ENCODE measurements at places on chromosomes 11 and 22.

GRCh38 chr11:22624742-22625447, 728 bp downstream of the FANCF start:
- peak; percentile 92 for DNase-seq

GRCh38 chr11:35144136-35144741, 5.3 kb downstream of the CD44 start:
- DNase-seq: no peak

GRCh38 chr11:4695442-4695841, 2.2 kb downstream of the OR51E2 start:
- no peak for DNase-seq

- no peak for DNase-seq
These were observed 10.4 kb downstream of the SULT4A1 start for GRCh38 chr22:43851979-43852307.

DNA sequence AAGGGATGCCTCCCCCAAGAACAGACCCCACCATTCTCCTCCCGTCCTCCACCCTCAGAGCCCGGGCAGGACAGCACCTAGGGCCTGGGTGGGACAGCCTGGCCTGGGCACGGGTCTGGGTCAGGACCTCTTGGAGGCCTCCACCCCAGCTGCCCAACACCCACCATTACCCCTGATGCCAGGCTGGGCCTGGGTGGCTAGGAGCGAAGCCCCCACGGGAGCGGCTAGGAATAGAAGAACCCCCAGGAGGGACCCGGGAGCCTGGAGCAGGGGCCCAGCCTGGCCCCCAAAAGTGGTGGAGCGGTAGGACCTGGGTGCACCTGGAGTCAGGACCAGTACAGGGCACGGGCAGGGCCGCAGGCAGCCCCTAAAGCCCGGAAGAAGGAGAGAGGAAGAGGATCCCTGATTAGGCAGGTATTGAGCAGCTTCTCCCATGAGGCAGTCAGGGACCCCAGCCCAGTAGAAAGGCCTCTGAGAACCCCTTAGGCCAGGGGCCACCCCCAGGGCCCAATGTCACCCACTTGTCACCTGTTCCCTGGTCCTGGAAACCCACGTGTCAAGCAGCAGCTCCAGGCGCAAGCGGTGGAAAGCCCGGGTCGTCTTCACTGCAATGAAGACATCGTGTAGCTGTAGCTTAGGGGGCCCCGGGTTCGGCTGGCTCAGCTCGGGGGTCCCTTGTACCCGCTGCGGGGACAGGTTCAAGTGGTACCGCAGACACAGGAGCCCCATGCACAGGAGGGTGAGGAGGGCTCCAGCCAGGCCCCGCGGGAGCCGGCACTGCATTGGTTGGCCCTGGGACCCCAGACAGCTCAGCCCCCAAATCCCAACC, 575 bp downstream of the MFNG start:
- DNase-seq: peak; percentile 13

DNA sequence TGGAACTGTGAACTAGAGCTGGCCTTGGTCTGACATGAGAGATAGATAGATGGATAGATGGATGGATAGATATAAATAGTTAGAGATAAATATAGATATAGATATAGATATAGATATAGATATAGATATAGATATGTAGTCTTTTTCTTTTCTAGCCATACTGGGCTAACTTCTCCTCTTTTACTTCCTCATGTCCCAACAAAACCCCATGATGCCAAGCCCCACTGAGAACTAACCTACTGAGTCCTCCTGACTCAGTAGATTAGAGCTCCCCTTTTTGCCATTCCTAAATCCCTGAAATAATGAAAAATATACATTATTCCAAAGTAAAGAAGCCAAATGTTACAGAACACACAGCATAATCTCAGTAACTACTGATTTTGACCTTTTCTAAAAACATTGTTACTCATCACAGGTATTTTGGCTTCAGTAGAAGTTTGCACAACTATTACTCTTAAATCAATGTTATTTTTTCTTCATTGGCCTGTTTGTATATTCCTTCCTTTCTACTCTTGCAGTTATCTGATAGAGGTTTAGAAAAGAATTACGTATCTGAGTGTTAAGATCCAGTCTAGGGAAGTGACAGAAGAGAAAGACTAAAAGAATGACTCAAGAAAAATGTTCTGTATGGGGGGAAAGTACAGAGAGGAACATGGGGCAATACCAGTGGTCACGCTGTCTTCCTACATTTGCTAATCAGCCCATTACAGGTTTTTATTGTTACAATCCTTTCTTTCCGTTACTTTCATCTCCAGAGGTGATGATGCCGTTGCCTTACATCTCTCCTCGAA, 6.0 kb upstream of the OR10D3 start:
- no peak for DNase-seq

GRCh38 chr11:59668188-59668949, 468 bp downstream of the PATL1 start:
- peak; percentile 65 for DNase-seq

- DNase-seq: no peak
These were observed 1.3 kb upstream of the WNT7B start for GRCh38 chr22:45978275-45978713.

GRCh38 chr22:37197451-37198257, 9.6 kb upstream of the C1QTNF6 start:
- peak; percentile 33 for DNase-seq

DNA sequence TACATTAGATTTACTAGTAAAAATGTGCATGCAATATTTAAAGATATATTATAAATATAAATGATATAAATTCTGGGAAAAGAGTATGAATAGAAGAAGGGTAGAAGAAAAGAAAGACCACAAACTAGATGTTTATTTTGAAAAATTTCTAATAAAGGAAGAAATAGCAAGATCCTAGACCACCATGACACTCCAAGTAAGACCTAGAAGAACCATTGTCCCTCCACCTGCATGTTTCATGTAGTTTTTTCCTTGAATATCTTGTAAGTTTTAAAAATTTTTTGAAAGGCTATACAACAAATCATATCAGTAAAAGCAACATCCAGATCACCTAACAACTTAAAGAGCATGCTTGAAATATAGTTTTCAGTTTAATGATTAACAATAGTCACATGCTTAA, 46.8 kb downstream of the ARHGAP32 start:
- DNase-seq: peak; percentile 47

DNA sequence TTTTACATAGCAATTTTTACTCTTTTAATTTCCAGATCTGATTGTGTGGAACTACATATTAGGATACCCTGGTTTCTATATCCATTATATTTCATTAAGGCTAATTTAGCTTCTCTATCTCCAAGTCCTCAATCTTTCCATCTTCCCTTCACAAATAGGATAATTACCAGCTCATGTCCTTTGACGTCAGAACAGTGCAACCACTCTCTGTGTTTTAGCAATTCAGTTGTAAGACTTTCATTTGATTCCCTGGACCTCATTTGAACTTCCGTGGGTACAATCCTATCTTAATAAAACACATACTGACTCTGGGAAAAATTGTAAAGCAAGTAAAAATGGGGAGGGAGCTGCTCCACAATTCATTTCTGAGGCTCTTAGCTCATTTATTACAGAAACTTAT, 52.8 kb downstream of the FAM76B start:
- no peak for DNase-seq

- no peak for DNase-seq
These were observed 8.7 kb upstream of the ACCS start for GRCh38 chr11:44057340-44057739.

- DNase-seq: no peak
These were observed 92.3 kb downstream of the GAB2 start for GRCh38 chr11:78325274-78325781.

GRCh38 chr22:43439368-43440103, 27.7 kb downstream of the MPPED1 start:
- no peak for DNase-seq

- DNase-seq: no peak
These were observed 182.2 kb downstream of the IGLL1 start for GRCh38 chr22:23397613-23398567.

GRCh38 chr22:42869463-42869862, 12.4 kb upstream of the ARFGAP3 start:
- no peak for DNase-seq

DNA sequence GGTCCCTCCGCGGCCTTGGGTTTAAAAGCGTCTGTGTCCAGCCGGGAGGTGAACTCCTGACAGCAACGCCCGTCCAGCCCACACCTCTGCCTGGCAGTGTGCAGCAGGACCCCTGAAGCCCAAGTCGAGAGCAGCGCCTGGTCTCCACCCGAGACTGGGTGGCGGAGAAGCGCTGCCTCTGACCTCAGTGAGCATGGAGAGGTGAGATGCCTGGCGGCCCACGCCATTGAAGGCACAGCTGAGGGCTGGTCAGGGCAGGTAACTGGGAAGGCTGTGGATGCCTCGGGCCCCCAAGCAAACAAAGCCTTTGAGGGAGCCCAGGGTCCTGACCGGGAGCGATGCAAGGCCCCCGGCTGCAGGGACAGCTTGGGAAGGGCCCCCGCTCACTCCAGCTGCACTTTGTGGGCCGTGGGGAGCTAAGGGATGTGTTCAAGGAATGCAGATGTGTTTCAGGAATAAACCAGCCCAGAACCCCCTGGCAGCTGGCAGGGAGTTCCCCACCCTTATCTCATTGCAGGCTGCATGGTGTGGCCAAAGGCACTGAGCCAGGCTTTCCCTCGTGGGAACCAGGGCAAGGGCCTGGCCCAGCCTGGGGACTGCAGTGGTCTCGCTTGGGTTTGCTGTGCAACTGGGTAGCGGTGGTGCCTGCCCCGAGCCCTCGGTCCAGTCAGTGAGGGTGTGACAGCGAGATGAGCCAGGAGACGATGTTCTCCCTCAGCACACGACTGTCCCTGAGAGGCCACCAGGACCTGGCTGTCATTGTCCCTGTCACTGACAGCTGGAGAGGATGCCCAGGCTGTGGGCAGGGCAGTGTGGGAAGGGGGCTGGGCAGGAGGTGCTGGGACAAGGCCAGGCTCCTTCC, 92.5 kb downstream of the WNT7B start:
- peak; percentile 31 for DNase-seq

- peak; percentile 52 for DNase-seq
These were observed 75.5 kb downstream of the PACSIN2 start for GRCh38 chr22:42939451-42939881.

GRCh38 chr22:39530692-39531331, 1.7 kb downstream of the RPS19BP1 start:
- DNase-seq: peak; percentile 66

DNA sequence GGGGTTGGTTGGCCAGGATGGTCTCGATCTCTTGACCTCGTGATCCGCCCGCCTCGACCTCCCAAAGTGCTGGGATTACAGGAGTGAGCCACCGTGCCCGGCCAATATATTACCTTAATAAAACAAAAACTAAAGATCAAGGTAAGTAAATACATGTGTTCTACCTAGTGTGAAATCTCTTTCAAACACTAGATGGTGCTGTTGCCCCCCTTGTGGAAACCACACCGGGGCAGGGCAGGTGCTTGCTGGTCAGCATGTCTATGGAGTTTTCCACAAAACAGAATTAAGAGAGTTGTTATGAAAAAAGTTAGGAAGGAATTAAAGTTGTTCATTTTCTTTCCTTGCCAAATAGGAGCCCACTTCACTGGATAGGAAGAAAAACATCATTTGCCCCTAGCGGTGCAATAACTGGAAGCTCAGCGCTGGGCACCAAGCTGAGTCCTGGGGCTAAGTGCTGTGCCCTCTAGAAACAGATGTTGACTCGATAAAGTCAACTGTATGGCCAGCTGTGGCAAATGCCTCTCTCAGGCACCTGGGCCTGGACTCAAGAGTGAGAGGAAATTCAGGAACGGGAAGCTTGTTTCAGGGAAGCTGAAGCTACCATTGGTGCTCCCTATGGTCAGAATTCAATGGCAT, 6.3 kb upstream of the KCNJ5 start:
- DNase-seq: peak; percentile 84

DNA sequence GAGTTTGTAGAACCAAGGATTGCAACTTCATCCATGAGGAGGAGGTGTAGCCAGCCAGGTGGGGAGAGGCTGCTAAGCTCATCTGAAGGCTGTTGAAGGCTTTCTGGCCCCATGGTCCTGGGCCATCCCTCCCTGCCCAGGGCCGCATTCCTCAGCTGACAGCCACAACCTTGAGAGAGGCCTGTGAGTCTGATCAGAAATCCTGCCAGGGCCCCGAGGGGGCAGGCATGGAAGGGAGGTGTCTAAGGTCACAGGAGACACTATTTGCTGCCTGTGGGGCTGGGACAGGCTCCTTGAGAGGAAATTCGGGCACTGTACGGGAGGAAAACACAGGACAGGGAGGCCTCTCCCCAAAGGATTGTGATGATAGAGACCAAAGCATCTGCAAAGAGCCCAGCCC, 88.1 kb upstream of the IGLL5 start:
- DNase-seq: no peak

GRCh38 chr11:132205006-132205405, 834.6 kb downstream of the NTM start:
- DNase-seq: no peak

GRCh38 chr11:119742263-119742861, 13.4 kb upstream of the NECTIN1 start:
- no peak for DNase-seq

- DNase-seq: no peak
These were observed 42.5 kb downstream of the C11orf58 start for GRCh38 chr11:16780698-16781550.

DNA sequence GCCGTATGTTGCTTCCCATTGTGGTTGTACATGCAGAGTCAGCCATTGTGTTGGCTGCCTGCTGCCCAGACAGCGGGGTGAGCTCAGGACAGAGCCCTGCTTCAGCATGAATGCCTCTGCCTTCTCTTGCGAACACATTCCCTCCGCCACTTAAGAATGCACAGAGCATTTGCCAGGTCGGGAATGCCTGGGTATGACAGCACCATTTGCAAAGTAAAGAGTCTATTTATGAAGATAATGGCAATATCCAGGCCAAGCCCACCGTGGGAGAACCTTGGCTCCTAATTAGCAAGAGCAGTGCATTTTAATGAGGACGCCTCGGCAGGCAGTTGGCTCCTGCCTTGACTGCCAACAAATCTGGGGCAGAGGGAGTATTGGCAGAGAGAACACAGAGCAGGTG, 62.5 kb upstream of the SORL1 start:
- DNase-seq: no peak

DNA sequence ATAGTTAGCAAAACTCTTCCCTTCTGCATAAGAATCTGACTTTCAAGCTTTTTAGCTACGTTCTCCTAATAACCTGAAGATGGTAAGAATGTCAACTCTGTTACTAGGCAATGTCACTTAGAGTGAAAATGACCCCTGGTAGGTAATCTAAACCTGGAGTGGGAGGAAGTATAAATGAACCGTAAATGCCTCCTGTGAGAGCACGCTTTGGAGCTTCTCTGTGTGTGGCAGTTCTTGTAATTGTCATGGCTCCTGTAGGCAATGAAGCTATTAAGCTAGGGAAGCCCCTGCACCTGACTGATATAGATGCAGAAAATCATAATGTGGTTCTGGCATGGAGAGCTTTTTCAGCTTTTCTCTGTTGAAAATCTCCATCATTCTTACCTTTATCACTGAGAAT, 29.4 kb downstream of the CALCA start:
- no peak for DNase-seq

Measured in DMS53 (cell line).